ENCODE measurements at places on chromosomes 7 and 10.
A peak's percentile ranks its signal among the peaks of the same experiment; 100 is the strongest.

GRCh38 chr7:44673324-44673723 lies 66.9 kb downstream of the OGDH start:
- no peak for DNase-seq

DNA sequence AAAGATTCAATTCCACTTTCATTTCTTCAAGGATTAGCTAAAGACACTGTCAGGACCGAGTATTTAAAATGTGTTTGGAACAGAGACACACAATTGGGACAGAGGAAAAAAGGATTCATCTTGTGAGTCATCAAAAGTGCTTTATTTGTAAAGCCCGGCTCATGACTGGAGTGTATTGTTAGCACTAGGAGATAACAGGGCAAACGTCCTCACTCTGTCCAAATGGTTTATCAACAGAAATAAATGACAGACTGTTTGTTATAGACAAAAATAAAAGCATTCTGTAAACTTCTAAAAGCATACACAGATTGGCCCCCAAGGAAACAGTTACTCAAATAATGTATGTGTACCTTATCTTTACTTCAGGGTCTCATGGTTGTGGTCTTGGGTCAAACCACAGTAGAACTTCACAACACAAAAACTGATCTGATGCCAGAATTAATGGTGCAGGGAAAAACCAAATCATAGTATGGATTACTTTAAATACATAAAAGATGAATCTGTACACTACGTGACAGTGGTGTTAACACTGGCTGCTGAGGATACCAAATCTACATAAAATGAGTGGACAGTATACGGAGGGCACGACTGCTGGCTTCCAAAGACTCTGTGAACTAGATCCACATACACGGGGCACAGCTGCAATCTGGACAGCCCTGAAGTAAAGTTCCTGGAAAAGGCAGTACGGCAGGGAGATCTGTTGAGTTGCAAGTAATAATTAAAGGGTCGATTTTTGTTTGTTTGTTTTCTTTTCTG lies 179.4 kb downstream of the PIP4K2A start:
- DNase-seq, result no peak

GRCh38 chr10:113169853-113170460 lies 219.9 kb downstream of the TCF7L2 start:
- no peak for DNase-seq

GRCh38 chr10:71649631-71650030 lies 69.9 kb downstream of the C10orf105 start:
- DNase-seq, result no peak

DNA sequence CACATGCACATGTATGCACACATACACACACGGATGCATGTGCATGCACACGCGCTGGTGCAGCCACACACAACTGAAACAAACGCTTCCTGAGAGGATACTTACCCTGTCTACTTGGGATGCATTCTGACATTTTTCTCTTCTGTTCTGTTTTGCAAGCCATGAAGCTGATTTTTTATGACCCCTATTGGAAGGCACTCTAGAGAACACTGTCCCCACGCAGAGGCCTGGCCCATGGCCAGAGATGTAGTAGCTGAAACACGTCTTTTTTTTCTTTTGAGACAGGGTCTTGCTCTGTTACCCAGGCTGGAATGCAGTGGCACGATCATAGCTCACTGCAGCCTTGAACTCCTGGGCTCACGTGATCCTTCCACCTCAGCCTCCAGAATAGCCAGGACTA lies 47.9 kb downstream of the VWA2 start:
- no peak for DNase-seq

- DNase-seq, result peak; percentile 41
Measured at GRCh38 chr7:525740-526139, 6.1 kb upstream of the PDGFA start.

Measured in NB4 (cell line).